ENCODE measurements at places on chromosomes 1 and 21. TPM values are rescaled to one million over a fixed set of nuclear protein-coding genes. Genes with fewer than 3 reads are reported as not detected.

The CR1 gene
- total RNA-seq, result 0.22 TPM

The PLA2G2A gene
- total RNA-seq, result not detected

The ASTN1 gene
- total RNA-seq, result not detected

The TOMM20 gene
- total RNA-seq, result 154 TPM

The CBR3 gene
- total RNA-seq, result 13.0 TPM

The S100A9 gene
- total RNA-seq, result not detected

The ZNF648 gene
- total RNA-seq, result 0.07 TPM

The TP73 gene
- total RNA-seq, result 0.65 TPM

The RPTN gene
- not detected for total RNA-seq

The RHOU gene
- 0.88 TPM for total RNA-seq

The WNT4 gene
- not detected for total RNA-seq

The LCE3E gene
- not detected for total RNA-seq

The FAM131C gene
- 0.86 TPM for total RNA-seq

The AGO1 gene
- 28.6 TPM for total RNA-seq

The MAGOH gene
- total RNA-seq, result 65.2 TPM

The UBE2U gene
- not detected for total RNA-seq

The CENPF gene
- 87.2 TPM for total RNA-seq

The NCDN gene
- 24.7 TPM for total RNA-seq

The PRCC gene
- 84.4 TPM for total RNA-seq

The SEMA6C gene
- 4.3 TPM for total RNA-seq

The XKR8 gene
- 8.7 TPM for total RNA-seq

The RCAN1 gene
- 11.7 TPM for total RNA-seq

The C1QTNF12 gene
- 14.2 TPM for total RNA-seq

The KIF21B gene
- 101 TPM for total RNA-seq

All from activated T-cell treated with anti-CD3 and anti-CD28 coated beads, Interleukin-2, amount 50 U/mL, for 72 hours (primary cell).